ENCODE measurements at places on chromosomes 7 and 10.

DNA sequence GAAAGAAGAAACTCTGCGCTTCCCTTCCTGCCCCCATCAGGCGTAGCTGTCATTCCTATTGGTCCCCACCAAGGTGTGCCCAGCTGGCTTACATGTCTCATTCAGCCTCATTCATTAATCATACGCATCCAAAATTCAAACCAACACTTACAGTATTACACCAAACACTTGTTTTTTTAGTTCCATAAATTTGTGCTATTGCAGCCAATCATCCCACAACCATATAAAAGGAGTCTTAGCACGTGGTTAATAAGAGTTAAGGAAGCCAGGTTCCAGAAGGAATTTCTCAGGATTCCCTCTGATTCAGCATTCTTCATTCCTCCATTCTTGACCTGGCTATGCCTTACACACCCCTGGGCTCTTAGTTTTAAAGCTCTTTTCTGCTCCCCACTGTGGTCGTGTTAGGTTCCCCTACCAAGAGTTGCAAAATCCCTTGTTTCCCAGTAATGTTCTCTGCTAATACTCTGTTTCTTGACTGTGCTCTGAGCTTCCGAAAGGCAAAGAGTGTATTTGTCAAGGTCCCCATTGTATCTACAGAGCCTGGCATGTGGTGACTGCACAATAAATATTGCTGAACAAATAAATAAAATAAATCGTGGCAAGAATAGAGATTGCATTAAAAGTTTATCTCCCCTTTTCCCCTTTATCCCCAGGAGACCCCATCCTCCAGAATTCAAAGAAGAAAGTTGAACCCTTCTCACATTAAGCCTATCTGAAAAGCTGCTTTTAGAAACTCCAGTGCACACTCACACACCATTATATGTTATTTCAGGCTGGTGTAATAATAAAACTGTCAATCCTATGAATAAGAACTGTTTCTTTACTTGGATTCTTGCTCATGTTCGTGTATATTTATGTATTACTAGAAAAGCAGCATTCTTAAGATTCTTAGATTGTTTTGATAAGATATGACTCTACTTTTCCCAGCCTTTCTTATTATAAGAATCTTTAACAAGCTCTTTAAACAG lies 514.4 kb downstream of the INHBA start:
- DNase-seq = peak; percentile 64

DNA sequence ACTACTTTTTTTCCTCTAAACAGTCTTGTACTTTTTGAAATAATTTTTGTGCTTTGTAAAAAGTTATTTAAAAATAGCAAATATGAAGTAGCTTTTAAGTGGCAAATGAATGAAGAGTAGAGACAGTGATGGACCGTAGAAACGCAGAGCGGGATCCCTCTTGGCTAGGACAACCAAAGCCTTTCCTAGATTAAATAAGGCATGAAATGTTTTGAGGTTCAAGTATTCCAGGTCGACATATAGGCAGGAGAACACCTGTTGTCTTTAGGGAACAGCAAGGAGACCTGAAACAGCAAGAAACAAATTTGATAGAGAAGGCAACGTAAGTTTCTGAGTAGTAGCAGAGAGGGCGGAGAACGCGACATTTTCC lies 662 bp upstream of the PPRC1 start:
- DNase-seq = no peak

GRCh38 chr10:75250934-75251333 lies 15.2 kb upstream of the COMTD1 start:
- no peak for DNase-seq

- DNase-seq = no peak
Observed at GRCh38 chr10:25417611-25418010, 242.8 kb downstream of the GPR158 start.

DNA sequence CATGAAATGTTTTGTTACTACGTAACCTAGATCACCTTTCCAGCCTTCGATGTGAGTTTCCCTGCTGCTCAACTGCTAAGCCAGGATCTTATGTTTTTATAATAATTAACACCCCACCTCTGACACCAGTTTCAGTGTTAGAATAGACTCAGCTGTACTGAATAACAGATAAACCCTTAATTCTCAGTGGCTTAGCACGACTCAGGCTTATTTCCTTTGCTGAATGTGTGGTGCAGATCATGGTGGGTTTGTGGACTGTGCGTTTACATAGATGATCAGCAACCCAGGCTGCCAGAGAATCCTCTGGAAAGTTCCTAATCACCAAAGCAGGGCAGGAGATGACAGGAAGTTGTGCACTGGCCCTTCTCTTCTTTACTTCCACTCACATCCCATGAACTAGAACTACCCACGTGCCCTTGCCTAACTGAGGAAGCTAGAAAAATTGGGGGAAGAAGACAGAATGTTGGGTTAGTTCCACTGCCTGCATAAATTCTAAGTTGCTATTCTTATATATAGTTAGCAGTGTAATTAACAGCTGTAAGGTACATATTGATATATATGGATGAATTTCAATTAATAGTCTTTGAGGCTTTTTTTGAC lies 111.8 kb downstream of the MAPK8 start:
- no peak for DNase-seq

DNA sequence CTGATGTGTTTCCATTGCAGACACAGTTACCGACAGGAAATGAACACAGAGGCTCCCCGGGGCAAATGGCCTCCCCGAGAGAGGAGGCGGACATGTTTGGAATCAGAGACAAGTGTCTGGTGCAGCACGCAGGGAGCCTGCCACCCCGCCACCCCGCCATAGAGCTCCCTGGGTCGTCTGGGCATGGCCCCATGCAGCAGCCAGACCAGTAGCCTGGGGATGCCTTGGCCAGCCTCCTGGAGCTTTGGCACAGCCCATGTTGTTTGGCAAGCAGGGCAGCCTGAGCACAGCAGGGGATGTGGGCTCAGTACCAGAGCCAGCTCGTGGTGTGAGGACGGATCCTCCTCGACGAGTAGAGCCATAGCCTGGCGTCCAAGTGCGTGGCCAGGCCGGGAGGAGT lies 80.8 kb downstream of the NKX6-2 start:
- no peak for DNase-seq

- peak; percentile 0 for DNase-seq
Observed at GRCh38 chr7:87058744-87059524, 520 bp downstream of the ELAPOR2 start.

- no peak for DNase-seq
Observed at GRCh38 chr7:114966156-114966555, 44.3 kb downstream of the MDFIC start.
